ENCODE measurements at places on chromosomes 4 and X.

DNA sequence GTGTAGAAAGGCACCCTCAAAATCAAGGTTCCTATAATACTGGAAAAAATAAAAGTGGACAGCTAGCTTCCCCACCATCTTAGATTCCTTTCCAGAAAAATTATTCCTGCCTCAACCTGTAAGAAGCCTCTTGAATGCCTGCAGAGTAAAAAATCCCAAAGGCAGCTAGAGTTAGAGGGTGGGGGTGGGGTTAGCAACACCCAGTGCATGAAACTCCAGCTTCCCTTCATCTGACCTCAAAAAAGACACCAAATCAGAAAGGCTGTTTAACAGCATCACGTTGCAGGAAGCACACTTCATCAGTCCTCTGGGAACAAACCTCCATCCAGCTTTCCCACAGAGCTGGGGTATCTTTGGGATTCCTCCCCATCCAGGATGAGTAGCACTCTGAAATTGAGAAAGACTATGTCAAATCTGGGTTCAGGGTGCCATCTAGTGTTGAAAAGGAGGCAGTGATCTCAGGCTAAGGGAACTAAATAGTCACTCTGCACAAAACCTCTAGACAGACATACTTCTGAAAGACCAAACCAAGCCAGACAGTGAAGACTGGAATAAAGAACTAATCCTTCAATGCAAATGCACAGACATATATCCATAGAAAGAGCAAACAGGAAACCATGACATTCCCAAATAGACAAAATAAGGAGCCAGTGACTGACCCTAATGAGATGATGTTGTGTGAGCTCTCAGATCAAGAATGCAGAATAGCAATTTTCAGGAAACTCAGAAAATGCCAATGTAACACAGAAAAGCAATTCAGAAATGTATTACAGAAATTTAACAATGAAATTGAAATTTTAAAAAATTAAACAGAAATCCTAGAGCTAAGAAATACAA lies 97.9 kb downstream of the ARHGEF9 start:
- DNase-seq = peak; percentile 53

DNA sequence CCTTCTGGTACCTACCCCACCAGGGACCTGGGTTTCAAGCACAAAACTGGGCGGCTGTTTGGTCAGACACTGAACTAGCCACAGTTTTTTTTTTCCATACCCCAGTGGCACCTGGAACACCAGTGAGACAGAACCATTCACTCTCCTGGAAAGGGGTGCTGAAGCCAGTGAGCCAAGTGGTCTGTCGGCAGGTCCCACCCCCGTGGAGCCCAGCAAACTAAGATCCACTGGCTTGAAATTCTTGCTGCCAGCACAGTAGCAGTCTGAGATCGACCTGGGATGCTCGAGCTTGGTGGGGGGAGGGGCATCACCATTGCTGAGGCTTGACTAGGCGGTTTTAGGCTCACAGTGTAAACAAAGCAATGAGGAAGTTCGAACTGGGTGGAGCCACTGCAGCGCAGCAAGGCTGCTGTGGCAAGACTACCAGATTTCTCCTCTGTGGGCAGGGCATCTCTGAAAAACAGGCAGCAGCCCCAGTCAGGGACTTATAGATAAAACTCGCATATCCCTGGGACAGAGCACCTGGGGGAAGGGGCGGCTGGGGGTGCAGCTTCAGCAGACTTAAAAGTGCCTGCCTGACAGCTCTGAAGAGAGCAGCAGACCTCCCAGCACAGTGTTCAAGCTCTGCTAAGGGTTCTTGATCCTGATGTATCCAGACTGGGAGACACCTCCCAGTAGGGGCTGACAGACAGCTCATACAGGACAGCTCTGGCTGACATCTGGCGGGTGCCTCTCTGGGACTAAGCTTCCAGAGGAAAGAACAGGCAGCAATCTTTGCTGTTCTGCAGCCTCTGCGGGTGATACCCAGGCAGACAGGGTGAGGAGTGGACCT lies 223.0 kb downstream of the COX18 start:
- DNase-seq = no peak

DNA sequence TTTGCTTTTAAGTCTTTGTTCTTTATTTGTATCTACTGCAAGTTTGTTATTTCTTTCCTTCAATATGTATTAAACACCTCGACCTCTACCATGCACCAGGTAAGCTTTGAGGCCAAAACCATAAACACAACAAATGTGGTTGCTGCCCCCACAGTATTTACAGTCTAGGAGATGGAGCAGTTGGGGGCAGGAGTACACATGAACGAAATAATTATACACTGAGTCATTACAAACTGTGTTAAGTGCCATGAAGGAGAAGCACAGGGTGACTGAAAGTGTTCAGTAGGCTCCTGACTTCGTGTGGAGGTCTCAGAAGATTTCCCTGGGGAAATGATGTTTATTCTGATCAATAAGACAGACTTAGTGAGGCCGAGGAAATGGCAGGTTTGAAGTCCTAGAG lies 30.3 kb downstream of the SLC25A43 start:
- DNase-seq = no peak

- DNase-seq = no peak
Observed at GRCh38 chr4:120000591-120001296, 65.9 kb downstream of the MAD2L1 start.

DNA sequence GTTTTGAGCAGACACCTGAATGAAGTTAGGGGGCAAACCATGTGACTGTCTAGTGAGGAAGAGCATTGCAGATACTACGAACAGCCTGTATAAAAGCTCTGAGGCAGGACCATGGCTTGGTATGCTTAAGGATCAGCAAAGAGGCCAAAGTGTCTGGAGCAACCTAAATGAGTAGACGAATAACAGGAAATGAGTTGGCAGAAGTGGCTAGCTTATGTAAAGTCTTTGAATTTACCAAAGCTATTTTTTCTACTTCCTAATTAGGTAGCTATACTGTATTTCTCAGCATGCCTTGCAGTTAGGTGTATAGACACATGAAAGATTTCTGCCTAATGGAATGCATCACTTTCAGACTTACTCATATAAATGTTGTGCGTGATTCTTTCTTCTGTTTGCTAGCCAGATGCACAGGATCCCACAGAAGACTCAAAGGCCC lies 9.3 kb upstream of the GPRIN3 start:
- peak; percentile 72 for DNase-seq

GRCh38 chr4:110815950-110816349 lies 193.1 kb upstream of the PITX2 start:
- DNase-seq = no peak

GRCh38 chr4:142900622-142901021 lies 54.5 kb upstream of the INPP4B start:
- DNase-seq = no peak

DNA sequence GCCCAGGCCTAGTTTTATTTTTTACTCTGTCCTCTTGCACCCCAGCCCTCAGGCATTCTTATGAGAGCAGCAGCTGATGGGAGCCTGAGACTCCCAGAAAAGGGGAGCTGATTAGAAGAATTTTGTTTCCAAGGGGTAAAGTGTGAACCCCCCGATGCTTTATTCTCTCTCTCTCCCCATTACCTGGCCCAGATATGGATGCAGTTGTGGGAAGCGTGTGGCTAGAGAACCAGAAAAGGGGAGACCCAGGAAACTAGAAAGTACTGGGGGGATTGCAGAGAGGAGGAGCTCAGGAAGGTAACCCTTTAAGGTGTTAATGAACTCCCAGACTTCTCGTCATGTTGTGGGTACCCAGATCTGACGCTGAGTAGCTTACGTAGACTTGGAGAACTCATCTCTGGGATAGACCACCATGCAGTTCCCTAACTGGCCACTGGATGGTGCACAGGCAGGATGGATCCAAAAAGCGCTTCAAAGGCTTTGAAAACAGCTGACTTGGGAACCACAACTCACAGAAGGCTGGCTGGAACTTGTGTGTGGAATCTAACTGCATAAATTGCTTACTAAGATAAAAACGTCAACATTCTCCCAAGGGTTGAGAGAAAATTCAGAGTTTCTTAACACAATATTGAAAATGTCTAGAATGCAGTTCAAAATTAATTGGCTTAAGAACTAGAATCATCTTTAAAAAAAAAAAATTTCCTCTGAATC lies 64.7 kb downstream of the TBC1D14 start:
- DNase-seq = peak; percentile 70

GRCh38 chrX:100650841-100651240 lies 6.8 kb downstream of the SRPX2 start:
- DNase-seq = no peak

DNA sequence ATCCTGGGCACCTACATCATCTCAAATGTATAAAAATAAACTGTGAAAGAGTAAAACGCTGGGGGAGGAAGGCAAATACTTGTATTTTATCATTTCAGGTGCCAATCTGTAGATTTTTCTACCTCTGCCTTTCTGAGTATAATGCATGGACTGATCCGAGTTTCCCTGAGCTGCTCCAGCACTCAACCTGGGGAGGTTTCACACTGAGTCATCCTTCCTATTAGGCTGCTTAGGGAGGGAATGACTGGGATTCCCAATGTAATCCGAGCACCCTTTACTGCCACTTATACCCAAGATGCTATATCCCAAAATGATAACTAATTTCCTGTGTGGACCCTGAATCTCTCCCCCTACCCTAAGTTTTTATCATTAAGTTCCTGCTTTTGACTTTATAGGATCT lies 126.6 kb downstream of the HNRNPD start:
- no peak for DNase-seq

DNA sequence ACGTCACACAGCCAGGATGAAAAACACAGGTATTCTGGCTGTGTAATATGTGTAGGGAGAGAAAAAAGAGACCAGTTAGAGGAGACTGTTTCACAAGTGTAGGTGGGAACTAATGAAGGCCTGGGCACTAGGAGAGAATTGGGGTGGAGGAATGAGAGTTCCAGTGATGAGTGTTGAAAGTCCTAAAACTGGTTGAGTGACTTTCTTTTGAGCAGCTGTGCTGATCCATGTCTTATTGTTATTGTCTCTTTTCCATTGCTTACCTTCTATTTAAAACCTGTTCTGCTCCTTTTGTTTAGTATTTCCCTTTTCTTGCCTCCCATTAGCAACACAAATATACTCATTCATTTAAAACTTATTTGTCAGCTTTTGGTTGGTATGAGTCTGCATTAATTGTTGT lies 88.7 kb downstream of the PDLIM5 start:
- no peak for DNase-seq

- no peak for DNase-seq
Observed at GRCh38 chr4:967113-968104, 6.0 kb downstream of the DGKQ start.

- DNase-seq = no peak
Observed at GRCh38 chr4:13432453-13432852, 51.7 kb downstream of the RAB28 start.

DNA sequence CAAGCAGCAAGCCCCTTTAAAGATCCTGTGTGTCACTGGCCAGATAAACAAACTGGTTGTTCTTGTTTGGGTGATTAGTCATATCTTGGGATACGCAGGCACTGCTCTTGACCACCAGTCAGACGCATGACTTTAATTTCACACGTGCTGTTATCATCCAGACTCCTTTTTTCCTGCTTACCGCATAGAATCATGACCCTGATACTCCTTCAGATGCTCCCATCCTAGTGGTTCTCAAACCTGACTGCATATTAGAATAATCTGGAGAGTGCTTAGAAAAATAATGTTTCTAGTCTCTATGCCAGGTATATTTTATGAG lies 78.8 kb downstream of the CLDN22 start:
- DNase-seq = no peak

DNA sequence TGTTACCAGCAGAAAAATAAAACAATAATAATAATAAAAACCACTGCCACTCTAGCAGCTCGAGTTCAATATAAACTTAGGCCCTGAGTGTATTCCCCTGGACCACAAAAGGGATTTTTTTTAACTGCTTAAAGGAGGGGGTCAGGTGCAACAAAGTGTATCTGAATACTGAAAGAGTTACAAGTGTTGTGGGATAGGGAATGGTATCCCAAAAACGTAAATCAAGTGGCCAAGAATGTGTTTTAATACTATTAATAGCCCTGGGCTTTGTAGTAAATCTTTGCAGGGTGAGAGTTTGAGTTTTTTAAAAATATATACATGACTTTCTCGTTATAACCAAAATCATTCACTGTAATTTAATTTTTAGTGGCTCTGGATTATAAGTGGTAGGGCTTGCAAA lies 860.1 kb upstream of the INTU start:
- no peak for DNase-seq

- DNase-seq = no peak
Observed at GRCh38 chr4:2058264-2059045, 672 bp upstream of the NAT8L start.

- peak; percentile 27 for DNase-seq
Observed at GRCh38 chrX:85111347-85111746, 107.7 kb downstream of the APOOL start.

DNA sequence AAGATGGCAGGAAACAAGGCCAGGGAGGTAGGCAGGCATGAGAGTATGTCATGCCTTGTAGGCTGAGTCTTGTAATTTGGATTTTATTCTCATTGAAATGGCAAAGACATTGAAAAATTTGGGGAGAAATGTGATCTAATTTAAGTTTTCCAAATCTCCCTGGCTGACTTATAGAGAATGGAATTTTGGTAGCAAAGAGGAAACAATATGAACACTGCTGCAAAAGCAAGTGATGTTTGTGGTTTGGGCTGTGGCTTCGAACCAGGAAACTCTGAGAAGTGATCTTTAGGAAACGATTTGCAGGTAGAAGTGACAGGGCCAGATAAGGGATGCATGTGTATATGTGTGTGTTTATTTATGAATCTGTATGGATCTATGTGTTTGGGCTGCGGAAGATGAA lies 35.6 kb downstream of the ARSJ start:
- no peak for DNase-seq

GRCh38 chr4:86845593-86845992 lies 3.6 kb downstream of the SLC10A6 start:
- peak; percentile 13 for DNase-seq

GRCh38 chr4:159169404-159170302 lies 66.8 kb downstream of the RAPGEF2 start:
- DNase-seq = no peak

DNA sequence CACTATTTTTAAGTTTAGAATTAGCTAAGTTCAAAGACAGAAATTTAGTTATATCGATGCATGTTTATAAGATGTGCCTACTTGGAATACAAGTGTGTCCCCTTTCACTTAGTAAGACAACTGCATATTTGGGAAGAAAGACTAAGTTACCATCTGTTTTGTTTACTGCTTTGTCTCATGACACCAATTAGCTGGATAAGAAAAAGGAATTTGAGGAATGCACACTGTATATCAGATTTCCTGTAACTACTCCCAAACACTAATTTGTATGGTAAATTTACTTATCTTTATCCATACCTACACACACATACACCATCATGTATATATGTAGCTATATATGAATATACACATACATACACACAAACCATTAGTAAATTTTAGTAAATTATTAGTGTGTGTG lies 1442.8 kb upstream of the IGFBP7 start:
- no peak for DNase-seq
